ENCODE measurements at places on chromosomes 3 and 15.

DNA sequence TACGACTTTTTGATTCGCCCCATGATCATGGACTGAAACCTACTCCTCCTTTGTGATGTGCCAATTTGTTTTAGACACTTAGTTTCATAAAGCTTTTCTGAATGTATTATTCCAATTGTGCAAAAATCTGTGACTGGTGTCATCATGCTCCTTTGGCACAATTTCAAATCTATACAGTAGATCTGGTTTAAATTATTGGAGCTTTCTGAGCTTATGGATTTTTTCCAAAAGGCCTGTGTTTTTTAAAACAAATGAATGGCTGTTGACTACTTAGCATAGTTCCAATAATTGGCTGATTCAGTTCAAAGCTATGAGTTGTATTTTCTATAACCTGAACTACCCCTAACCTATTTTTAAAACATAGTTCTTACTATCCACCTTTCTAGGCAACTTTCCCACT lies 282.7 kb downstream of the CNTN3 start:
- DNase-seq, result no peak

- DNase-seq, result no peak
These were observed 206.6 kb upstream of the MDFIC2 start for GRCh38 chr3:70519026-70519425.

- peak; percentile 53 for DNase-seq
These were observed 22.1 kb upstream of the PRR23E start for GRCh38 chr3:127170814-127171213.

GRCh38 chr15:72154316-72154715 lies 36.1 kb downstream of the SENP8 start:
- no peak for DNase-seq

DNA sequence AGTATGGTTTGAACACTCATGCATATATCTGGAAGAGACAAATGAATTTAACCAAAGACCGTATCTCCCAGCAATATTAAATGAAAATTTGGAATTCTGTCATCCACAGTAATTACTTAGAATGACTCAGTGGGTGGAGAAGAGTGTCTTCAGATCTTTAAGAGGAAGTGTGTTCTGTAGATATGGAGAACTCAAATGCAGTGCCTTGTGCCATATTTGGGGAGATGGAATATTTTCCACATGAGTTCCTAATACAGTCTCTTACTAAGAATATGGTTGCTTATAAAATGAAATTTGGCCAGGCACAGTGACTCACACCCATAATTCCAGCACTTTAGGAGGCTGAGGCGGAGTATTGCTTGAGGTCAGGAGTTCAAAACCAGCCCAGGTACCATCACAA lies 40.5 kb downstream of the ANO10 start:
- no peak for DNase-seq

DNA sequence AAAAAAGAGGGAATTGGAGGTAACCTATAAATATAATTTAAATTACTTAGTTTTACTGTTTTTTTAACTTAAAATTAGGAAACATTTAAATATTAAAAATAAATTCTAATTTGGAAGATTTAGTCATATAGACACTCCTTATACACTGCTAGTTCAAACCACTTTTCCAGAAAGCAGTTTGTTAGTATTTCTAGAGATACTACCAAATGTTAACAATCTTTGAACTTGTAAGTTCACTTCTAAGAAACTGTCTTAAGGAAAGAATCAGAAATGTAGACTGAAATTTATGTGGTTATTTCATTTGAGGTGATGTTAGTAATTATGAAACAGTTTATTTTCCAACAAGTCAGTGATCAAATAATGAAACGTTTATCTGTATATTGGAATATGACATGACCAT lies 22.7 kb downstream of the CTDSPL2 start:
- DNase-seq, result no peak

All from coronary artery (tissue), 2 donors.